ENCODE measurements at places on chromosomes 1 and 21.

GRCh38 chr1:73860421-73860950 is 337.5 kb downstream of the LRRIQ3 start:
- no peak for DNase-seq

GRCh38 chr1:162956922-162957321 is 95.9 kb upstream of the CCDC190 start:
- DNase-seq: no peak

DNA sequence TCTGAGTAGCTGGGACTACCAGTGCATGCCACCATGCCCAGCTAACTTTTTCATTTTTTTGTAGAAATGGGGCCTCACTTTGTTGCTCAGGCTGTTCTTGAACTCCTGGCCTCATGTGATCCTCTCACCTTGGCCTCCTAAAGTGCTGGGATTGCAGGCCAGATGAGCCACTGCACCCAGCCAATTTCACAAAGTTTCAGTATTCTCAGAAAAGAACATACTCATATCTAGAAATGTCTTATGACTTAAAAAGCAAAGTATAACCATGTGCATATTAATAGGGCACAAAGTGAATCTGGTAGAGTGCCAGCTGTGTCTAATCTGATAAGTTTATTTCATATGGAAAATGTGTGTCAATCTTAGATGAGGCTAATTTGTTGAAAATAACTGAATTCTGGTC is 87.5 kb upstream of the CACYBP start:
- DNase-seq: no peak

DNA sequence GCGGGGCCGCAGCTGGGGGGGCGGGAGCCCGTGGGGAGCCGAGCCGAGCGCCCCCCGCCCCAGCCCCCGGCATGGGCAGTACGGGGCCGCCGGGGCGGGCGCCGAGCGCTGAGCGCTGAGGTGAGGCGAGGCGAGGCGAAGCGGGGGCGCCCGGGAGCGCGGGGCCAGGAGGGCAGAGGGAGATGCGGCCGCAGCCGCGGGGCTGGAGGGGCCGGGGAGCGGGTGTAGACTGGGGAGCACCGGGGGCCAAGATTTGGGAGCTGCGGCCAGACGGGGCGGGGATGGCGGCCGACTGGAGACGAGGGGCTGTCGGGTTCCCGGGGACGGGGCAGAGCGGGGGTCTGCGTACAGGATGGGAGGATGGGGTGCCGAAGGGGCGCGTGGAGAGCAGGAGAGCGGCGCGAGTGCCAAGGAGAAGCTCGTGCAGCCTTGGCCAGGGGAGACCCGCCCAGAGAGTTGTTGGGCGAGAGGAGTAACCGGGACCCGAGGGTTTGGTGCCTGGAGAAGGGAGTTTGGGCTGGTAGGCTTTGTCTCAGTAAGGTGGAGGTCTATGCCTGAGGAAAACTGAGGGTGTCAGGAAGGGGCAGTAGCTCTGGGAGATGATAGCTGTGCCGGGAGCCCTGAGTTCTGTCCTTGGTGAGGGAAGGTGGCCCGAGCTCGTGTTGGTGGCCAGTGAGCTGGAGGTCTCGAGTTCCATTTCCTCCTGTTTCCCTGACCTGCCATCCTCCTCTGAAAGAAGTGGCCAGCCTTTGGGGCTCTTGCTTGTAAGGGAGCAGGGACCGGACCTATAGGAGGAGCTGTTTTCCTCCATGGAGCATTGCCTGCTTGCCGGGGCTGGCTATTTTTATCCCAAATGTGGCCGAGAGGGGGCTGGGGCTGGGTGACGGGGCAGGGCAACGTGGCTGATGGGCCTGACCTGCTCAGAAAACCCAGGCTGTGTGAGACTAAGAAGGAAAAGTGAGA is 539 bp downstream of the ATP8B2 start:
- DNase-seq: no peak

DNA sequence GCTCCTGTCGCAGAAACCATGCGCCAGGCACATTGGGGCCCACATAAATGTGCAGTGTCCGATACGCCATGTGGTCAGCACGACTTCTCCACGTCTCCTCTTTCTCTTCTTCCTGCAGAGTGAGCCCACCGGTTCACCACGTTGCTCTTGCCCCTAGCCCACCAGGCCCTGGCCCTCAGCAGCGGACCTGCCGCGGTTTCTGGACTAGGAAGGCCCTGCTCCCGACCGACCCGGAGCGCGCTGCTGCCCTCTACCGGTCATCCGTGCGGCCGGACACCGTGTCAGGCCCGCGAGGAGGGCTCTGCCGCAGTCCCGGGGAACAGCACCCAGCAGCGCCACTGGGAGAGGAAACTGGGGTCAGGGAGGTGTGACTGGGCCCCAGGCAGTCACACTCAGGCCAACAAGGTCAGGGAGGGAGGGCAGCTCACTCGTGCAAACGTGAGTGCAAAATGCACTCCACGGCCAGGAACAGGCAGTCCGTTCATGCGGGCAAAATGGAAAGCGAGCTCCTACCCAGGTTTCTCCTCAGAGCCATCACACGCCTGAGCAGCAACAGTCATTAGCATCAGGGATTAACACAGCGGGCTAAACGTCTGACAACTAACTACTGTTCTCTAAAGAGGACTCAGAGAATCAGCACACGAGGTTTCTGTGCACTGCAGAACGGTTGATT is 13.7 kb downstream of the TLR5 start:
- DNase-seq: no peak

GRCh38 chr1:43934101-43934985 is 742 bp downstream of the ARTN start:
- DNase-seq: no peak

GRCh38 chr1:223229756-223230155 is 86.7 kb upstream of the TLR5 start:
- no peak for DNase-seq

DNA sequence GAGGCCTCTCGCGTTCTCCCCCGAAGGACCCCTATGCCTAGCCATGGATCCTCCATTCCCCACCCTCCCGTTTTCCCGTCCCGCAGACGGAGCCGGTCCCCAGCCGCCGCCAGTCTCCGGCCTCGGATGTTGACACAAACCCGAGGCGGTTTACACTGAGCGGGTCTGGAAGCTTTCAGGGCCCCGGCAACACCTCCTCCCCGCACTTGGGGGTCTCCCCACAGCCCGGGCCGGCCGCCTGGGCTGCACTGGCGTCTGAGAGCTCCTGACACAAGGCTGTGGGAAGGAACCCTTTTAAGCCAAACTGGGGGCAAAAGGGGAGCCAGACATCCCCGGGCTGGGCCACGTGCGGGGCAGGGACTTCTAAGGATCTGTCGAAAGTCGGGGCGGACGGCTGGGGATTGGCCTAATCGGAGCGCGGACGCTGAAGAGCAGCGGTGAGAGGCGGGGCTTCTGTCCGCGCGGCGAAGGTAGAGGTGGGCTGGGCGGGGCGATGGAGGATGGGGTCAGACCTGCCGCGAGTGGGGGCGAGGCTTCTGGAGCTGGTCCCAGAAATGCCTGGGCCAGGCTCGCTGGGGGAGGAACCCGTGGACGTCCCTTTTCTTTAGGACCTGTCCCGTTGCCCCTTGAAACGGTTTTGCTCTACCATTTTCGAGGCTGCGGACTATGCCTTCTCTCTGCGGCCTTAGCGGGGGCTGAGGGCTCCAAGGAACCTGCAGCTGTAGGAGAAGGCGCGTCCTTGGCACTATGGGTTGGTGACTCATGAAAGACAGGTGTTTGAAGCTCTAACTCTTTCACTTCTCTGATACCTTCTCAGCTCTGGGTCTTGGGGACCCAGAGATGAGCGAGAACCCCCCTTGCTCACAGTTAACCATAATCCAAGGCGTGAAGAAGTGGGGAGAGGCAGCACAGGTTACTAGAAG is 1.2 kb upstream of the HPCAL4 start:
- DNase-seq: no peak

- no peak for DNase-seq
These were observed 127.1 kb upstream of the ARHGEF16 start for GRCh38 chr1:3327389-3327702.

GRCh38 chr1:27332536-27333281 is 9.1 kb upstream of the SYTL1 start:
- DNase-seq: no peak

GRCh38 chr1:231601824-231602672 is 24.5 kb upstream of the DISC1 start:
- no peak for DNase-seq

GRCh38 chr1:63753591-63753990 is 20.2 kb upstream of the ROR1 start:
- DNase-seq: no peak

DNA sequence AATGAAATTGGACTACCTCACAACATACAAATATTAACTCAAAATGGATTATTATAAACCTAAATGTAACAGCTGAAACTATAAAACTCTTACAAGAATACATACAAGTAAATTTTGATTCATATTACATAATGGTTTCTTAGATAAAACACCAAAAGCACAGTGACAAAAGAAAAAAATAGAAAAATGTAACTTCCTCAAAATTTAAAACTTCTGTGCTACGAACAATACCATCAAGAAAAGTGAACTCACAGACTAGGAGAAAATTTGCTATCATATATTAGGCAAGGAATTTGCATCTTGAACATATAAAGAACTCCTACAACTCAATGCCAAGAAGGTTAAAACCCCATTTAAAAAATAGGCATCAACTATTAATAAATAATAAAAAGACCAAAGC is 31.2 kb downstream of the ANGPTL3 start:
- no peak for DNase-seq

- DNase-seq: no peak
These were observed 152.2 kb downstream of the TNR start for GRCh38 chr1:175591083-175591743.

DNA sequence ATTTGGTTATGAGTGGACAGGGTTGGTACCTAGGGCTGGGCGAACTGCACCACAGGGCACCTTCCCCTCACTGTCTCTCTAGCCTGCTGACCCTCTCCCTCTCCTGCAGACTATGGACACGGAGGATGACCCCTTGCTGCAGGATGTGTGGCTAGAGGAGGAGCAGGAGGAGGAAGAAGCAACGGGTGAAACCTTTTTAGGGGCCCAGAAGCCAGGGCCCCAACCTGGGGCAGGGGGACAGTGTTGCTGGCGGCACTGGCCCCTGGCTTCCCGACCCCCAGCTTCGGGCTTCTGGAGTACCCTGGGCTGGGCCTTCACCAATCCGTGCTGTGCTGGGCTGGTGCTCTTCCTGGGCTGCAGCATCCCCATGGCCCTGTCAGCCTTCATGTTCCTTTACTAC is 21.9 kb downstream of the DISP3 start:
- DNase-seq: no peak

GRCh38 chr1:33842348-33842747 is 21.5 kb upstream of the HMGB4 start:
- no peak for DNase-seq

GRCh38 chr1:32099426-32099825 is 8.4 kb upstream of the KPNA6 start:
- DNase-seq: no peak

- DNase-seq: no peak
These were observed 35.9 kb upstream of the RASAL2 start for GRCh38 chr1:178057912-178058534.

- DNase-seq: no peak
These were observed 732.3 kb downstream of the NCAM2 start for GRCh38 chr21:21730512-21730911.

GRCh38 chr1:7847599-7847998 is 5.3 kb downstream of the UTS2 start:
- DNase-seq: no peak

DNA sequence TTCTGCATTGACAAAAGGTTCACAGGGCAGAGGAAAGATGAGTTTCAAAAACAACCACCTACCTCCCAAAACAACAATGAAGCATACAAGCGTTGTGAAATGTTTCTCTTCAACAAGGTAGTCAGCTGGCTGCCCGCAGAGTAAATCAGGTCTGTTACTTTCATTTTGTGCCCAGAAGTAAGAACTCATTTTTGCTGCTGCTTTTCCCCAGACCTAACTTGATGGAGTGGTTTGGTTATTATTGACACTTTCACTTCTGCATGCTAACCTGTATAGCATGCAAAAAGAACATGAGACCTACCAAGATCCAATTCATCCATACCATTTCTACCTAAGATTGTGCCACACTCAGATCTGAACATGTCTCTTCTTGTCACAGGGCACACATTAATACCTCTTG is 1.3 kb downstream of the SLC9C2 start:
- no peak for DNase-seq

GRCh38 chr1:33049371-33049770 is 12.7 kb upstream of the AK2 start:
- no peak for DNase-seq

GRCh38 chr21:43758811-43759210 is 17.3 kb downstream of the CSTB start:
- no peak for DNase-seq

DNA sequence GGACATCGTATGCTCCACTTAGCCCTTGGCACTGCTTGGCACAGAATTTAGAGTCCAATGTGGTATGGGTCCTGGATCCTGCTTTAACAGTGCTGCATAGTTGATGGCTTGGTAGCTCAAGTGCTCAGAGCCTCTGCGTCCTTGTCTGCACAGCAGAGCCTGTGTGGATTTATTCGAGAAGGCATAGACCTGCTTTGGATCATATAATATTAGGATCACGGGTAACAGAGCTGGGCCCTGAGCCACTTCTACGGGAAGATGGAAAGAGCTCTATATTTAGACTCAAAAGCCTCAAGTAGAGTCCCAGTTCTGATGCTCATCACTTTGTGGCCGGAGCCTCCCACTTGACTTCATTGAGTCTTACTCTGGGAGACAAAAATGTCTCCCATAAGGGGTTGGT is 164.4 kb upstream of the EDN2 start:
- DNase-seq: no peak

DNA sequence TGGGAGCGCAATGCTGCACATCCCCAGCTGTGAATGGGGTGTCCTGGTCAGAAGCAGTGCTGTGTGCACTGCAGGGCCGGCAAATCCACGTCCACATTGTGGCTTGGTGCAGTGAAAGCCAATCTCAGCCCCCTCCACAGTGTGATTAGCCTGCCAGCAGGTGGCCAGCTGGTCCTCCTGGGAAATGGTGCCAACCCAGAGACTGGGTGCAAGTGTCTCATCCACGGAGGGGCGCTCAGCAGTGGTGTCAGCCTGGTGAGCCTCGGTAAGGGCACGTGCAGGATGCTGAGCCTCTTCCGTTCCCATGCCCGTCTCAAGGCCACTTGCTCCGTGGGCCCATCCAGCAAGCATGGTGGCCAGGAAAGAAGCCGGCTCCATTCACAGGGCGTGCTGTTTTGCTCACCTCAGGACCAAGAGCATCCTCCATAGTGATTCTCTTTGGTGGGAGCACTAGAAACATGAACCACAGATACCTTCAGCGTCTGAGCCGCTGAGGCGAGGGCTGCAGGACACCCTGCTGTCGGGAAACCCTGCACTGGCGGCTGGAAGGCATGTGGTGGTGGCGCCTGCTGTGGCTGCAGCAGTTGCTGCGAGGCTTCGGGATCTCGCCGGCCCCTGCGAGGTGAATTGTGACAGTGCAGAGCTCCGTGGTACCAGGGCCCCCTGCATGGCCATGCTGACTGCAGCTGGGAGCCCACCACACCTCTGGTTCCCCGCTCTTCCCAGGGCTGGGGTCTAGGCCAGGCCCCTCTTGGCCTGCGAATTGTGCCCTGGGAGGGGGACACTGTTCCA is 2.0 kb upstream of the SMYD3 start:
- no peak for DNase-seq

GRCh38 chr21:41926807-41927171 is 27.0 kb downstream of the C2CD2 start:
- DNase-seq: no peak

- no peak for DNase-seq
These were observed 42.2 kb upstream of the TNFSF4 start for GRCh38 chr1:173249349-173249748.
